ENCODE measurements at places on chromosomes 2 and 18.
A peak's percentile ranks its signal among the peaks of the same experiment; 100 is the strongest.

- DNase-seq = no peak
Measured at GRCh38 chr2:223654384-223654915, 52.3 kb upstream of the SCG2 start.

DNA sequence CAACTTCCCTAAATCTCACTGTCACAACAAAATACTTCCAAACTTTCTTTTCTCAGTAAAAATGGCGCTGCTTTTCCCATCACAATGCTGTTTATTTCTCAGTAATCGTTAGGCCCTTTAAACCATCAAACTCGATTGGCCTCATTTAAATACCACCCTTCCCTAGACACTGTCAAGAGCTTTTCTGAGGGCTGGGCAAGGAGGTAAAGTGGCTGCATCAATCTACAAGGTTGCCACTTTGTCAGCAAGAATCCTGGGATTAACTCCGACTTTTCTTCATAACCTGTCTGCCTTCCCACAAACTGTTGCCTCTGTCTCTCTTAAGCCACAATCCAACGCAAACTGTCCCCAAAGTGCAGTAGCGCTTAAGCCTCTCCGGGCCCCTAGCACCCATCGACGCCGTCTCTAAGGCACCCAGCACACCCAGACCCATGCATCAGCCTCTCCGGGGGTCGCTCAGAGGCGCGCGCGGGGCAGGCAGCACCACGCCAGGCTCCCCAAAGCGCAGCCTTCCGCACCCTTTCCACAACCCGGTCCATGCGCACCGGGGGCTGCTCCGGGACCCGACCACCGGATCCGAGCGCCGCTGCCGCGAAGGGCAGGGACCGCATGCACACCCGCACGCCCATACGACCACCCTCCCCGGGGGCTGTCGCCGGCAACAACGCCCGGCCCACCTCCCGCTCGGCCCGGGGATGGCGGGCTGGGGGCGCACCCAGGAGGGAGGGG is 683 bp downstream of the MBOAT2 start:
- peak; percentile 1 for DNase-seq

DNA sequence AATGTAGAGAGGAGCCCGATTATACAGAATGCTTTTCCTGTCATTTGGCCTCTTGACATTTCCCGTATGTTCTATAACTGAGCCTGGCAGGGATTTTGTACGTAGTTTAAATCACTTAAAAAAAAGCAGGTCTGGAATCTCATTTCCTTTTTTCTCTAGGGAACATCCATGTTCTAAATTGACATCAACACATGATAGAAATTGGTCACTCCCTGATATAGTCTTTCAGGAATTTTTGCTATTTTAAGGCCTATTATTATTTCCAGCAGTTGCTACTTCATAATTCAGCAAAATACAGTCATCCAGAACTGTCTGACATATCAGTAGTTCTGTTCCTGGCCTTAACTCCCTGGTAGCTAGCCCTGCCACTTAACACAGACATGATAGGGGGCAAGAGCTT is 565.7 kb upstream of the ZEB2 start:
- DNase-seq = no peak

- no peak for DNase-seq
Measured at GRCh38 chr2:203656522-203657287, 49.7 kb upstream of the CD28 start.

- DNase-seq = no peak
Measured at GRCh38 chr2:136248242-136248641, 130.3 kb upstream of the CXCR4 start.

- DNase-seq = no peak
Measured at GRCh38 chr2:172968061-172968469, 107.6 kb upstream of the MAP3K20 start.

- no peak for DNase-seq
Measured at GRCh38 chr2:227579791-227580190, 18.9 kb upstream of the SCYGR2 start.

- DNase-seq = no peak
Measured at GRCh38 chr18:4252829-4253228, 202.3 kb downstream of the DLGAP1 start.

DNA sequence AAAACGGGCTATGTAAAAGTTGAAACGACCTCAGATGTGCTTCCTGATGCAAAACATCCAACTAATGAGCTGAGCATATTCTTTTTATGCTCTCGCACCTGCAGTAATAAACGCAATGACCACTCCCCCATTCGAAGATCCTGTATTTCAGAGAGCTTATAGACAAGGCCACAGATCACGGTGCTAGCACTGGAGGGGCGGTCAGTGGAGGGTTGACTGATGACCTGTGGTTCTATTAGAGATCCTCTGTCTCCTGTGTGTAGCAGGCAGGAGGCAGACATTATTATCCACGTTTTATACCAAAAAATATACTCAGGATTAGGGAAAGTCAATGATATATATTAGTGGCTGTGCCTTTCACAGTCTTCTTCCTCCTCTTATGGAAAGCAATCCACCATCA is 457.0 kb downstream of the CNTNAP5 start:
- no peak for DNase-seq

- no peak for DNase-seq
Measured at GRCh38 chr2:232306741-232307305, 71.7 kb upstream of the ALPP start.

GRCh38 chr18:22194151-22194598 is 24.8 kb downstream of the GATA6 start:
- DNase-seq = no peak

GRCh38 chr2:23520256-23520655 is 135.3 kb downstream of the KLHL29 start:
- DNase-seq = no peak

DNA sequence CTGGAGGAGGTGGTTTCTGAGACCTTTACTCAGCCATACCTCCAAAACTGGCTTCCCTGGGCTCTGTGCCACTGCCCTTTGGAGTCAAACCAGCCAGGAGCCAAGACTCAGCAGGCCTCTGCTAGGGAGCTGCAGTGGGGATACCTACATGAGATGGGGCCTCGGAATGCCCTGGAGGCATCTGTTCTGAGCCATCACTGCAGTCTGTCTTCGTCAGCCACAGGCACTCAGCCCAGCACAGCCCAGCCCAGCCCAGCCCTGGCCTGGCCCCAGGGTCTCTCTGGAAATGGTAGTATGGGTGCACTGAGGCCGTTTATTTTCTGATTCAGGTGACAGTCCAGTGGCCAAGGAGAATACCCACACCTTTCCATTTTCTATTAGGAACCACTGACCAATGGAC is 209.8 kb downstream of the CELF4 start:
- no peak for DNase-seq

GRCh38 chr2:149536649-149537048 is 50.9 kb downstream of the MMADHC start:
- DNase-seq = no peak

GRCh38 chr2:182506606-182507005 is 79.8 kb upstream of the PDE1A start:
- no peak for DNase-seq

DNA sequence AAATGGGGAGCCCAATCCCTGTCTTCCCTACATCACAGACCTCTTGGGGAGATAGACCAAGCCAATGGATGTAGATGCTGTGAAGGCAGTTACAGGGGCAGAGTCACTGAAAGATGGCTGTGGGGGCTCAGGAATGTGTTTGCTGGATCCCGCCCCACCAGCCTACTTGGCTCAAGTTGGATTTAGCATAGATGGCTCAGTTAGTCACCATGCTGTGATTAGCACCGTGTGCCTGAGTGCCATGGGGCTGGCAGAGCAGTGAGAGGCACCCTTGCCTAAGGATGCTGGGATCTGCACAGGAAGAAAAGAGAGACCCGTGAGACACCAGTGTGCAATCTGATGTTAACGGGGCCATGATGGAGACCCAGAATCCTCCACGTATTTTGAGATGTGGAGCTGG is 228.3 kb downstream of the DYSF start:
- no peak for DNase-seq

- DNase-seq = no peak
Measured at GRCh38 chr2:166333801-166334200, 41.9 kb downstream of the SCN9A start.

GRCh38 chr2:159713631-159714246 is 1.4 kb downstream of the MARCHF7 start:
- no peak for DNase-seq

DNA sequence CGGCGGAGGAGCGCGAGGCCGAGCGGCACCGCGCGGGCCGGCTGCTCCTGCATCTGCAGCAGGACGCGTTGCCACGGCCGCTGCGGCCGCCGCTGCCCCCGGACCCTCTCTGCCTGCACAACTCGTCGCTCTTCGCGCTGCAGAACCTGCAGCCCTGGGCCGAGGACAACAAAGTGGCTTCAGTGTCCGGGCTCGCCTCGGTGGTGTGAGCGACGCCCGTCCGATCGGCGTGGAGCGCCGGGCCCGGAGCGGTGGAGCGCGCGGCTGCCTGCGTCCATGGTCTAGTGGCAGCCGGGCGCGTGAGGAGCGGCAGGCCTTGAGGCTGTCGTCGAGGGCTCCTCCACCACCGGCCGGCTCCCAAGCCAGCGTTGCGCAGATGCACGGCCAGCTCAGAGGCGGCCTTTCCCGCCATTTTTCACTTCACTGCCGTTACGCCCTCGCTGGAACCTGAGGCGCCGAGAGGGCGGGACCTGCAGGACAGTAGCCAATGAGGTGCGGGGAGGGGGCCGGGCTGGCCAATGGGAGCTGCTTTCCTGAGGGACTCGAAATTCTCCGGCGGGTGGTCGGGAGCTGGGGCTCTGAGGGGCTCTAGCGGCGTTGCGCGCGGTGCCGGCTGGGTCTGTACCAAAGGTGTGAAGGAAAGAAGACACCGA is 1.9 kb downstream of the TLX2 start:
- peak; percentile 71 for DNase-seq

DNA sequence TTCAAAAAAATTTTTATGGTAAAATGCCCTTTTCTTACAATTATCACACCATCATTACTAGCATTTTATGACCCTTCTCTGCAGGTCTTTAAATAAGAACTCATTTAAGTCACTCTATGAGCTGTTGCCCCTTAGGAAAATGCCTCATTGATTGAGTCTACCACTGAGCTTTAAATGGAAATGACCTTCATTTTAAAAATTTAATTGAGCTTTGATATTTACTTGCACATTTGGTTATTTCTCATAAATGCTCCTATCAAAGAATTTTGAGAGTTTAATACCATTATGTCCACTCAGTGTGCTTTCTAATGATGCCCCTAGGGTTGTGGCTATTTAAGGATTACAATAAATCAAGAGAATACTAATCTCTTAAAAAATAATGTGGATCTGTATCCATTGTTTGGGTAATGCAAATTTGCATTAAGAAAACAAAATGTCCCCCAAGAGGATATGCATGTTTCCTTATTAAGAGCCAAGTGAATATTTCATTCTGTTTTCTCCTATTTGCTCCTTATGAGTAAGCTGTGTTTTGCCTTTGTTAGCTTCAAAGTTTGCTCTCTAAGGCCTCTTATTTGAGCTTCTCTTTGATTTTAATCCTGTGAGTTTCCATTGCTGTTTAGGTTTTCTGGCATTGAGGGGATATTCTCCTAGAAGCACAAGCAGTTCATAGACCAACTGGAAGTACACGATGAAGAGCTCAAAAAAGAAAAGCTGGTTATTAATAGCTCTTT is 69.8 kb downstream of the CERS6 start:
- no peak for DNase-seq

DNA sequence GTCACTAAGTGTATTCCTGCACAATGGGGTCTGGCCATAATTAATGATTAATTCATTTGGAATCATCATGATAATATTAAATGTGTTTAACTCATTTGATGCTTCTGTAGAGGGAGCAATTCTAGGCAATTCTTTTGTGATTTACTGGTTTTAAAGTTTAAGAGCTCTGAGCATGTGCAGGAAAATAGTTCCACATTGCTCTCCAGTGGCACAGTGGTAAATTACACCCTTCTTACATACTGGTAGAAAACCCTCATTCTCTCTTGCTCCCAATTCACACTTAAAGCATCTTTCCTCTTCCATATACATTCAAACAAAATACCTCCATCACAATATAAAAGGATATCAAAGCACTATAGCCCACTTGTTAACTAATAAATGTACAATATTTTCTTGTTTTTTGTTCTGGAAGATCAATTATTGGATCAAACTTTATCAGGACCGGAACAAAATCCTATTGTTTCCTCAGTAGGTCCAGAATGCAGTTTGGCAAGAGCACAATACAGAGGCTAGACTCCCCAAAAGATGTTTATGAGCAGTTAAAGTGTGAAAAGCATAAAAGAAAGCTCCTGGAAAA is 844.3 kb downstream of the MBD2 start:
- DNase-seq = no peak

DNA sequence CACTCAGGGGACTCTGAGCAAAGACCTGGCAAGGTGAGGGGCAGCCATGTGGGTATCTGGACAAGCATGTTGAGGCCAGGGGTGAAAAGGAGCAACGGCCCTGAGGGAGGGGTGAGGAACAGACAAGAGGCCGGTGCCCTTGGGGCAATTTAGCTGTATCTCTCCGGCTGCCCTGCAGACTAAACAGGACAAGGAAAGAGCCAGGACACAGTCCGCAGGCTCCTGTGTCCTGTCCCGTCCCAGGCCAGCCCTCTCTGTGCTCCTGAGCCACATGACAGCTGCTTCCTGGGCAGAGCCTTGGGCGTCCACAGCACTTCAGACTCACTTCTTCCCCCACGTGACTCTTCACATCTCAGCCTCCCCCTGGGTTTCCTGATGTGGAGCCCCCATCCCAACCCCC is 206.1 kb downstream of the KLHL29 start:
- DNase-seq = no peak

GRCh38 chr18:45505497-45506206 is 109.6 kb upstream of the SLC14A2 start:
- DNase-seq = no peak

DNA sequence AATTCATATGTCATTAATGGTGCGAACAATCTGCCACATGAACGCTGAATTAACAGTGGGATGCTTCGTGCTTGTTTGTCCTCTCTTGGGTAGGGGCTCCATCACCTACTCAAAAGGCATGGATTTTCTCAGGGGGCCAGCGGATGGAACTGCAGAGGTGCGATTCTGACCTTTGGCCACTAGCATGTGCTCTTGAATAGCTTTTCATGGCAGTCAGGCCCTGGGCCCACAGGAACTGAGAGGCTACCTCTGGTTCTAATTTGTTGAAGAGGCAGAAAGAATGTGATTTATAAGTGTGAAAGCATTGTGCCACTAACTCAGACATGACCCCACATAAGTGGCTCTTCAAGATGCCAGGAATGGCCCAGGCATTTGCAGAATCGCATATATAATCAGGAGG is 283.2 kb downstream of the INSIG2 start:
- no peak for DNase-seq

GRCh38 chr18:29823671-29824070 is 1218.9 kb downstream of the DSC3 start:
- no peak for DNase-seq

GRCh38 chr18:2681993-2682603 is 26.6 kb downstream of the SMCHD1 start:
- DNase-seq = no peak

DNA sequence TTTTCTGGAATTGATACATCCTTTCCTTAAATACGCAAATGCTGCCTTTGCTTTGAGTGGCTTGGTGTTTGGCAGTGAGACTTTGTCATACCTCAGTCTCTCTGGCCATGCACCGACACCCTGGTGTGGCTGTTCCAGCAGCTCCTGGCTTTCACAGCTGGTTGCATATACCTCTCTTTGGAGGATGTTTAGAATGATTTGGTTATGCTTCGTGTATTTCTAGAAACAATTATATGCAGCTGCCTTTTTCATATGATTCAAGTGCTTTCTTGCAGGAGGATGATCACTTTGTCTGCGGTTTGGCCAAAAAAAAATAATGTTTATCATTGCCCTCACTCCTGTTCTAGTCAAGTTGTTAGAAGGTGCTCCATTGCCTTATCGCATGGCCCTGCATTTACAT is 95.0 kb upstream of the EML6 start:
- DNase-seq = no peak

- no peak for DNase-seq
Measured at GRCh38 chr2:240929364-240930095, 23.4 kb downstream of the CROCC2 start.
